ENCODE measurements at places on chromosomes 6 and 20. TPM values are rescaled to one million over a fixed set of nuclear protein-coding genes. Genes with fewer than 3 reads are reported as not detected.

DNA sequence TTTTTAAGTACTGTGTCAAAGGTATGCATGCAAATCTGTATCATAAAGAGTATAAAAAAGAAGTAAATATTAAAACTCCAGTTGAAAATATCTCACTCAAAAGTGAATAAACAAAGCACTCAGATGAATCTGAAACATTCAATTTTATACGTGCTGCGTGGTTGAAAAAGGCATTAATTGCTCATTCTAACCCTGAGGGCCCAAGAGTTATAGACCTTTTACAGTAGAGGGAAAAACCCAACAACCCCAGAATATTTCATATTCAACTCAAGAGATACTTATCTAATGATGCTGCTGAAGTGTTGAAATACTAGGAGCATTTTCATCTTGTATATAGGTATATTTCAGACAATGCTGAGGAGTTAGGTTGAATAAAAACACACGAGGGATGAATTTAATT lies 862.8 kb upstream of the CITED2 start:
- H3K27me3 ChIP-seq, result no peaks in the 10 kb centered on the region
- no peak for DNase-seq
- no peaks in the 10 kb centered on the region for H3K4me1 ChIP-seq
- H3K4me3 ChIP-seq, result no peak overlapping the region
- no peaks in the 10 kb centered on the region for H3K36me3 ChIP-seq

DNA sequence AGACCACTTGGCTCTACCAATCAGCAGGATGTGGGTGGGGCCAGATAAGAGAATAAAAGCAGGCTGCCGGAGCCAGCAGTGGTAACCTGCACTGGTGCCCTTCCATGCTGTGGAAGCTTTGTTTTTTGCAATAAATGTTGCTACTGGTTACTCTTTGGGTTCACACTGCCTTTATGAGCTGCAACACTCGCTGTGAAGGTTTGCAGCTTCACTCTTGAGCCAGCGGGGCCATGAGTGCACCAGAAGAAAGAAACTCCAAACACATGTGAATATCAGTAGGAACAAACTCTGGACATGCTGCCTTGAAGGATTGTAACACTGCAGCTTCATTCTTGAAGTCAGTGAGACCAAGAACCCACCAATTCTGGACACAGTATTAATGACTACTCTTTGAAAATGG lies 89.9 kb upstream of the MBOAT1 start:
- DNase-seq, result no peak
- no peak overlapping the region for H3K4me3 ChIP-seq
- no peak overlapping the region for H3K27ac ChIP-seq
- H3K27me3 ChIP-seq, result no peaks in the 10 kb centered on the region

DNA sequence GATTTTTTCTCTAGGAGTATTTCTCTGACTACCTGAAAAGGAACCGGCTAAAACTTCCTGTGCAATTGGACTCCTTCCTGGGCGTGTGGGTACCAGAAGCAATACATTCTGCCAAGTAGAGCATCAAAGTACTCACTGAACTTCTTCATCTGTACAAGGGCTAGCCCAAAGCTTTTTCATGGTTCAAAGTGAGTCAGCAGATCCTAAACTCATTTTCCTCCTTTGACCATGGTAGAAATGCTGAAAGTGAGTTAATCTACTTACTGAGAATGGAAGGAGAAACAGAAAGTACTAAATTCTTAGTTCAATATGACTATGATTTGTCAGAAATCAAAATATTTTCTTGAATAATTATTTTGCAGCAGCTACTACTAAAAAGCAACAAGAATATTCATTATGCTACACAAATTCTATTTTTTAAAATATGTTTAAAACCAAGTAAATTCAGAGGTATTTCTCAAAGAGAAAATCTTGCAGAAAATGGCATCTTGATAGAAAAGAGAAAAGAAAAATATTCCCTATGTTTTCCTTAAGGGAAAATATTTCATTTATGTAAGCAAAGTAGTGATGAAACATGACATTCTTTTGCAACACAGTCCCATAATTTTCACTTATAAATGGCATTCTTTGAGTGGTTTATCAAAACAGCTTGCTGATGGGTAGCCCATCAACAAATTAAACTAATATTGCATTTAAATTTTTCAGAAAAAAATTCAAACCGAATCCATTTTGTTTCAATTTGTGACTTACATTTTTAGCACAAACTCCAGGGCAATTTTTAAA lies 3.7 kb upstream of the BEND6 start:
- no peak overlapping the region for H3K27ac ChIP-seq
- no peaks in the 10 kb centered on the region for H3K36me3 ChIP-seq
- DNase-seq, result no peak
- H3K27me3 ChIP-seq, result no peaks in the 10 kb centered on the region

- no peaks in the 10 kb centered on the region for H3K27me3 ChIP-seq
- no peak for DNase-seq
- H3K36me3 ChIP-seq, result no peaks in the 10 kb centered on the region
- H3K4me1 ChIP-seq, result no peaks in the 10 kb centered on the region
- no peak overlapping the region for H3K27ac ChIP-seq
- H3K4me3 ChIP-seq, result no peak overlapping the region
Measured at GRCh38 chr20:25706793-25707192, 10.1 kb upstream of the ZNF337 start.

- no peak for DNase-seq
- no peaks in the 10 kb centered on the region for H3K4me1 ChIP-seq
- H3K4me3 ChIP-seq, result no peak overlapping the region
- H3K27me3 ChIP-seq, result no peaks in the 10 kb centered on the region
- H3K27ac ChIP-seq, result no peak overlapping the region
Measured at GRCh38 chr6:24566020-24566767, 71.4 kb downstream of the ALDH5A1 start.

DNA sequence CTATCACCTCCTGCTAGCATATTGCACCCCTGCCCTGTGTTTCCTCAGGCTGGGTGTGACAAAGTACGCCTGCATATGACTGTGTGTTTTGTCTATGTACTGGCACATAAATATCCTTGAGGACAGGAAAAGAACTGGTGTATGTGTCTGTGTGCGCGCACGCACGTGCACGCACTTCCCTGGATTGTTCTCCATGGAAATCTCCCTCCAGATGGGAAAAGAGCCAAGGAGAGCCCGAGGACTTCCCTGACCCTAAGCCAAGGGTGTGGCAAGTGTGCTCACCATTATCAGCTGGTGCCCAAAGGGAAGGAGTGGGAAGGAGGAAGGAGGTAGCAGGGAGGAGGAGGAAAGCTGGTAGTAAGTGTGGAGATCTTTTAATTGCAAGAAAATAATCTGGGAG lies 117.6 kb downstream of the HIVEP2 start:
- no peaks in the 10 kb centered on the region for H3K36me3 ChIP-seq
- no peak for DNase-seq
- H3K4me3 ChIP-seq, result no peak overlapping the region
- no peak overlapping the region for H3K27ac ChIP-seq
- H3K4me1 ChIP-seq, result peaks cover 2% of the 10 kb centered on the region

- no peaks in the 10 kb centered on the region for H3K4me1 ChIP-seq
- no peaks in the 10 kb centered on the region for H3K27me3 ChIP-seq
- no peaks in the 10 kb centered on the region for H3K36me3 ChIP-seq
Measured at GRCh38 chr20:44069203-44070011, 117.6 kb downstream of the JPH2 start.

DNA sequence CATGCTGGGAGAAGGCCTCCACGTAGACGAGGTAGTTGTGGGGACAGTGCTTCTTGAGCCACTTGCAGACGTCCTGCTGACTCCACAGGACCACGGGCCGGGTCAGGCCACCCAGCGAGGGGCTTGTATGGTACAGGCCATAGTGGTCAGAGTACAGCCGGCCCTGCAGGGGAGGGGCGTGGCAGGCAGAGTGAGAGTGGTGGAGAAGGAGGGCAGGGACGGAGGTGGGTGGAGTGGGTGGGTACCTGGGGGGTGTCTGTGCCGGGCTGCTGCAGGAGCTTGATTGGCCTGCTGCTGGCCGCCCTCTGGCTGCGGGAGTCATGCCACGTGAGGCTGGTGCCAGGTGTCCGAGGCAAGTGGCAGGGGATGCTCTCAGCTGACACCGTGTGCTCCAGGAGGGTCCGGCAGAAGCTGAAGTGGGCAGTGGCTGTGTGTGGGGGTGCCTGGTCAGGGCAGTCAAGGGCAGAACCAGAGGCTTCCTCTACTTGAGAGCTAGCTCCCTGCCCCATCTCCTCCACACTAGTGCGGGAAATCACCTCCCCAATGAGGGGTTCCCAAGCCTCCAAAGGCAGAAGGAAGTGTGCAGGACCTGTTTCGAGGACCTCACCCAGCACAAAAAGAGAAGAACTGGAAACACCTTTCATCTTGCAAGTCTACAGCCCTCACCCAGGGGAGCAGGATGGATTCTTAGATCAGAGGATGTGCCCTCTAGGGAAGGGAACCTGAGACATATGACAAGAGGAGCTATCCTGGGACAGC lies 2.3 kb downstream of the SAMD10 start:
- no peaks in the 10 kb centered on the region for H3K36me3 ChIP-seq
- no peak overlapping the region for H3K27ac ChIP-seq
- no peak overlapping the region for H3K4me3 ChIP-seq
- DNase-seq, result no peak

GRCh38 chr6:15023448-15023847 lies 222.4 kb upstream of the JARID2 start:
- H3K36me3 ChIP-seq, result no peaks in the 10 kb centered on the region
- no peak overlapping the region for H3K4me3 ChIP-seq
- H3K27me3 ChIP-seq, result no peaks in the 10 kb centered on the region
- DNase-seq, result no peak
- H3K27ac ChIP-seq, result no peak overlapping the region
- H3K4me1 ChIP-seq, result no peaks in the 10 kb centered on the region

DNA sequence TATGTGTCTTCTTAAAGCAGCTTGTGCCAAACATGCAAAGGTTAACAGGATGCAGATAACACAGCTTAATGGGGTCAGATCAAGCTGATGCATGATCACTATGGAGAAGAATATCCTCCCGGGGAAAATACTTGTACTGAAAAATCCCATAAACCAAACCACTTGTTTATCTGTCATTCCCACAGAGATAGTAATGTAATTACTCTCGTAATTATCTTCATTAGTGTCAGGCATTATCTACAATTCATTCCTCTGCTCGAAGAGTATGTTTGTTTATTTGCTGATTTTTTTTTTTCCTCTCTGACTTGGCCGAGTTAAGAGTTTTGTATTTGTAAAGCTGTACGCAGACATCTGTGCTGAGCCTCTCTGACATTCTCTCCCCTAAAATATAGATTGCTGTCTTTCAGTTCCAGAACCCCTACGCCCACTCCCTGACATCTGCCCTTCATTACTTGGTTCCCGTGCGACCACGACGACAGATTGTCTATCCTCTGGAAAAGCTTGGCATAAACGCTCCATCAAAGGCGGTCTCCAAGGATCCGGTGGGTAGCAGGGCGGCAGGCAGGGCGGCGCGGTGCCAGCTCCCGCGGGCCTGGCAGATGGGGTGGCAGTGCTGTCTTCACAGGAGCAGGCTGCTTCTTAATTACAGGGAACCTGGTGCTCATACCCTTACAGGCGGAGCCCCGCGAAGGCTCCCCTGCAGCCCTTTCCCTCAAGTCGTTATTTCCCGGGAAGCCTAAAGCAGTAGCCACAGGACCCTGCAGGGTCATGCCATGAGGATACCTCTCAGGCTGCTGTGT lies 147.2 kb downstream of the CFAP61 start:
- no peaks in the 10 kb centered on the region for H3K27me3 ChIP-seq
- H3K27ac ChIP-seq, result no peak overlapping the region
- DNase-seq, result no peak
- no peak overlapping the region for H3K4me3 ChIP-seq
- H3K4me1 ChIP-seq, result no peaks in the 10 kb centered on the region

- H3K27me3 ChIP-seq, result no peaks in the 10 kb centered on the region
- peaks cover 10% of the 10 kb centered on the region for H3K4me1 ChIP-seq
- no peak overlapping the region for H3K4me3 ChIP-seq
- H3K36me3 ChIP-seq, result peaks cover 44% of the 10 kb centered on the region
- DNase-seq, result no peak
Measured at GRCh38 chr6:132820629-132821381, 6.4 kb downstream of the RPS12 start.

GRCh38 chr6:165876588-165876987 lies 213.5 kb upstream of the PDE10A start:
- H3K4me1 ChIP-seq, result no peaks in the 10 kb centered on the region
- no peak overlapping the region for H3K4me3 ChIP-seq
- H3K27ac ChIP-seq, result no peak overlapping the region
- no peaks in the 10 kb centered on the region for H3K36me3 ChIP-seq

DNA sequence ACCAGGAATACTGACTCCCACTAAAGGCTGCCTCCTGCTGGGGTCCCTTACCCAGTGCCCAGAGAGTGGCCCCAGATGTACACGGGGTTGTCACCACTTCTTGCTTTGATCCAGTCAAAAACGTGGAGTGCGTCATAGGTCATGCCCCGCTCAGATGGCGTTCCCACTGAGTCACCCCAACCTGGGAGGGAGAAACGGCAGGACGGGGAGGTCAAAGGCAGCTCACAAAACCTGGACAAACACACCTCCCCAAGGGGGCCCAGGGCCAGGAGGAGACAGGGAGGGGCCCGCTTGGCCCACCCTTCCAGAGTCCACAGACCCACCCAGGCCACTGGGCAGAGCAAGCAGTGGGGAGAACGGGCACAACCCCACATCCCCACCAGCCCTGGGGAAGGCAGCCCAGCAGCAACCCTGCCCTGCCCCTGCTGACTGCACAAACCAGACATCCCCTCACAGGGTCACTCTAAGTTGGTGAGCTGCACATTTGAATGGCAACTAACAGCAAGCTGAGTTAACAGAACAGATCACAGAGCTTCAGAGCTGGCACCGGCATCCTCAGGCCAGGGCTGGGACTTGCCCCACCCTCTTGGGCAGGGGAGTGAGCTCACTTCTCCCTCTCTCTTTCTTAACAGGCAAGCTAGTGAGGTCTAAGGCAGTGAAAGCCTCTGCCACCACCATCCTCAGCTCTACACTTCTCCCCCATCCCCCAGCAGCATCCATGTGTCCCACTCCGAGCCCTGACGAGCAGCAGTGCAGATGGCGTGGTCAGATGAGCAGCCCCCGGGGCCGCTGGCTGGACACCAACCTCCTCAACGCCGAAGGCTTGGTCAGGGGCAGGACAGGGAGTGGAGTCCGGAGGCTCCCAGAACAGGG lies 61.7 kb downstream of the PYGB start:
- H3K27me3 ChIP-seq, result no peaks in the 10 kb centered on the region
- H3K4me3 ChIP-seq, result no peak overlapping the region
- peak overlapping the region; percentile 60 for H3K27ac ChIP-seq
- DNase-seq, result no peak

DNA sequence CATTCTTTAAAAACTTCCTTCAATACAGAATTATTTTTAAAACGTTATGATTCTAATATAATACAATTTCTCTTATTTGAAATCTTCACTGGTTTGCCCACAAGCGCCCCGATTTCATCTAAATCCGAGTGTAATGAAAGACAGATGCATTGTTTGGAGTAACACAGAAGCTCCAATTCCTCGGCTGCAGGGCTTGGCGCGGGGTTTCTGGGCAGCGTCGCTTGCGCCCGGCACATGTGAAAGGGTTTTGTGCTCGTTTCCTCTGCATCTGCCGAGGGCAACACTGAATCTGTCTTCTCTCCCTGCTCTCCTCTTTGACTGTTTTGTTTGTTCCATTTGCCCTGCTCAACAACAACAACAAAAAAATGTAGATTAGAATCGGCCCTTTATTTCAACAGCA lies 248.6 kb upstream of the QKI start:
- H3K4me1 ChIP-seq, result 0 out of 2 replicates have a peak, but pooled peaks cover 4% of the 10 kb centered on the region
- DNase-seq, result no peak

ZC2HC1B gene
- total RNA-seq, result not detected

LPA gene
- not detected for total RNA-seq

TRAPPC3L gene
- total RNA-seq, result not detected

CTCFL gene
- total RNA-seq, result not detected

KIF25 gene
- total RNA-seq, result 0.51 TPM

OPRM1 gene
- total RNA-seq, result not detected

ASIP gene
- total RNA-seq, result not detected

MCCD1 gene
- total RNA-seq, result not detected

SFTA2 gene
- total RNA-seq, result not detected

ZSWIM1 gene
- 20.5 TPM for total RNA-seq

NFATC2 gene
- not detected for total RNA-seq
